ENCODE measurements at places on chromosomes 1 and 21.
A peak's percentile ranks its signal among the peaks of the same experiment; 100 is the strongest.

GRCh38 chr1:194774535-194774934 is 1588.1 kb upstream of the B3GALT2 start:
- no peak for DNase-seq

GRCh38 chr1:29505532-29506220 is 269.4 kb downstream of the PTPRU start:
- peak; percentile 32 for DNase-seq

DNA sequence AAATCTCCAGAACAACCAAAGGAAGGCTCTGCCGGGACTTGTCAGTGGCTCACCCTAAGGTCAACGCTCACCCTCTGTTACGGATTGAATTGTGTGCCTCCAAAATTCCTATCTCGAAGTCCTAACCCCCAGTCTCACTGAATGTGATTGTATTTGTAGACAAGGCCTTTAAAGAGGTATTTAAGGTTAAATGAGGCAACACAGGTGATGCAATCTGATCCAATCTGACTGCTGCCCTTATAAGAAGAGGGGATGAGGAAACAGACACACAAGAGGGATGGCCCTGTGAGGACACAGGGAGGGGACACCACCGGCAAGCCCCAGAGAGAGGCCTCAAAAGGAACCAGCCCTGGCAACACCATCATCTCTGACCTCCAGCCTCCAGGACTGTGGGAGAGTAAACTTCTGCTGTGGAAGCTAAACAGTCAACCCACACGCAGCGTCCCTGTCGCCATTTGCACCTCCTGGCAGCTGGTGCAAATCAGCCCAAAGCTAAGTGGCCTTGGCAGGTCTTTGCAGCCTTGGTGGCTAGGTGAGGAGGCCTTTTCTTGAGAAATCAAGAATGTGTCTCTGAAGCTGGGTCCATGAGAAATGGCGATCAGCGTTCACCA is 24.2 kb downstream of the UBASH3A start:
- DNase-seq: no peak

DNA sequence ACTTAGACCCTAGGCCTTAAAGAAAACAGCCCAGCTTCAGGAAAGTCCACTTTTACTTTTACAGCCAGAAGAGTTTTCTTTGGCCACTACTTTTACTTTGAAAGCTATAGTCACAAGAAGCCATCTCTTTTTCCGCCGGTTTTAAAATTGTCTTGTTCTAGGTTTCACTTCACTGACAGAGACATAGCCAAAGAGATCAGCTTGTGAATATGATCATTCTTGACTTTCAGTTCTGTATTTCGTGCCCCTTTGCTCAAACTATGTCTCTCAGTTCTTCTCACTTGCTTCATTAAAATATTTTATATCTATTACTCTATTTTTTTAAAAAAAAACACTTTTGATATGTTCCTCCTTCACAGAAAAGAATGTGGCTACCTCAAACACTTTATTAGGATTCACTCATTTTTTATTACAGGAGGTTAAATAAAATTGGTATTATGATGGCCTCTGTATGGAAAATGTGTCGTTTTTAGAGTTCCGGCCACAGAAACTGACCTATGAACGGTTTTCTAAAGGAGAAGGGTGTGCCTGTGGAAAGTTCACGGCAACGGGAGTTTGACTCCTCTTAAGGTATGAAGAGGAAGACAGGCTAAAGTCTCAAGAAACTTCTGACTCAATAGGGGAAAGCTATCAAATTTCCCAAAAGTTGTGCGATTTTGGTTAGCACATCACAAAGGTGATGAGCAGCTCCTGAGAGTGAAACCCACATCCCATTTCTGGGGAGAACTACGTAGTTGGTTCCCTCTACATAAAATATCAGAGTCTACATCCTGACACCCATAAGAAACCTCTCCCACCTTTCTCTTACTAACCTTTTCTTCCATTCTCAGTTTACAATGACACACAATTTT is 1.2 kb downstream of the MCOLN2 start:
- no peak for DNase-seq

GRCh38 chr1:7621334-7622219 is 149.5 kb upstream of the VAMP3 start:
- peak; percentile 40 for DNase-seq

- no peak for DNase-seq
These were observed 19.2 kb upstream of the RLF start for GRCh38 chr1:40141878-40142535.

GRCh38 chr1:19351873-19352272 is 39.7 kb downstream of the SLC66A1 start:
- DNase-seq: no peak

DNA sequence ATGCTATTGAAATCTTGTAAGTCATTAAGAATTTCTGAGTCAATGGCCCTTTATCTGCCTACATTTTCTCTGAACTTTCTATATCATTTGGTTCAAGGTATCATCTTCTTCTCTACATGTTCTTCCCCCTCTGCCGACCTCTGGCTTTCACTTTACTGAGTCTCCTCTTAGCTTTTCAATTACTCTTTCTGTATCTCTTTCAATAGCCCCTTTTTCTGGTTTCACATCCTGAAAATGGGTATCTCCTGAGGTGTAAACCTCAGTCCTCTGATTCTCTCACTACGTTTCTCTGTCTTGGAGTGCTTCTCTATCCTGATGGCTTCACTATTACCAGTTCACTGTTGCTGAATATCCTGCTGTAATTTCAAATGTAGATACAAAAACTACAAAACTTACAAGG is 98.9 kb downstream of the LYST start:
- DNase-seq: no peak

DNA sequence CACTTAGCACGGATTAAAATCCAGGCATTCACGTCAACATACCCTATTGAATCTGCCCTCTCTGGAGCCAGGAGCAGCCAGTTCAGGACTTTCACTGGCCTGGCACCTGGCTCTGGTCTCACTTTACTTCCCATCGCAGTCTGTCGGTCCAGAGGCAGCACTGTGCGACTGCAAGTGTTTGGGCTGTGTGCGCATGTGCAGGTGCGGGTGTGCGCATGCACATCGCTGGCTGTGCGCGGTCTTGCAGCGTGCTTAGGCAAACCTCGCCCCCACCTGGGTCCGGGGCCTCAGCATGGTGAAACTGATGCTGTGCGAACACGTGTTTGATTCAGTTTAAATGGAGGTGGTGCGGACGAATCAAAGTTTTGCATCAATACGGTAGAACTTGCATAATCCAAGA is 38.0 kb downstream of the ATF3 start:
- no peak for DNase-seq

Measured in tibial artery (tissue), 4 donors.